Astrocyte of the spinal cord (primary cell): ENCODE measurements at places on chromosomes 7 and 10.

DNA sequence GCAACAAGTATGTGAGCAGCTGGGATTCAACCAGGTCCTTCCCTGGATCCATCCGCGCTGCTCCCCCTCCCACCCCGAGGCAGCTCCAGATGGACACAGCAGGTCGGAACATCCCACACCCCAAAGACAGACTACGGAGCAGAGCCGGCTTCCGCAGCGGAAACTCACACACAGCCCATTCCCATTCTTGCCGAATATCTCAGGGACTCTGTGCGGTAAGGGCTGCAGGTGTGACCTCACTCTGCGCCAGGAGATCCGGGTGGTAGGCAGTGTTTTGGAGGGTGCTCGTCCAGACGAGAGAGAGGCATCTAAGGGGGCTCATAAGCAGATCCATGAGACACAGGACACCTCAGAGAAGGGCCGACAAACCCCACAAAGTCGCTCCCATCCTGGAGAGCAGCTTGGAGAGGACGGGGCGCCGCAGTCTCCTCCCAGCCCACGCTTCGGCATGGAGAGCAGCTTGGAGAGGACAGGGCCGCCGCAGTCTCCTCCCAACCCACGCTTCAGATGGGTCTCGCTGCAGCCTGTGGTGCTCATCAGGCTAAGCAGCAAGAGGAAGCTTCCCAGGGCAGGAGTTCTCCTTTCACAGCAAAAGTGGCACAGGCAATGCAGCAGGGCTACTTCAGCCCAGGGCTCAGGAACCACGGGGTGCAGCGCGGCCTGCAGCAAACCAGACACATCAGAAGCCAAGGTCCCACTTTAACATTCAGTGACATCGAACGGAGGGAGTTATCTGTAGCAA is 179.9 kb downstream of the DIP2C start:
- DNase-seq = no peak

DNA sequence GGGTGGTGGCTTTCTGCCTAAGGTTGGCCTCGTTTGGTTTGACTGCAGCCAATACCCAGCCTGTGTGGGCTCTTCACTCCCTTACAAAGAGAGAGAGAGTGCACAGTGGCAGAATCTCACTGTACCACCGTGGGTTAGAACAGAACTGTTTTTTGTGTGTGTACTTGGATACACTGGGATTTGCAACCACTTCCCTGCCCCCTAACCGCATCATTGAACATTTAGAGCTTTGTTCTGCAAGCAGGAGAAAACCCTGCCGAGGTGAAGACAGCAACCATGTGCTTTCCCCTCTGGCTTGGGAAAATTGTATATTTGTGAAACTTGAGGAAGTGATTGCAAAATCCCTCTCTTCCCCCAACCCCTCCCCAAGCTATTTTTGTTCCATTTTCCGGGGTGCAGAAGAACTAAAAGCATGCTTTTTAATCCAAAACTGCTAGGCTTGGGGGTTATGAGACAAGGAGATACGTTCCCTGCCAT is 201.2 kb downstream of the TCF7L2 start:
- DNase-seq = no peak

GRCh38 chr7:44852590-44852989 is 4.7 kb upstream of the H2AZ2 start:
- no peak for DNase-seq

GRCh38 chr10:77909749-77910375 is 16.7 kb downstream of the DLG5 start:
- DNase-seq = peak; percentile 49

GRCh38 chr7:152000191-152000590 is 25.3 kb upstream of the GALNT11 start:
- no peak for DNase-seq

GRCh38 chr10:55233505-55233904 is 432.5 kb upstream of the PCDH15 start:
- DNase-seq = no peak

DNA sequence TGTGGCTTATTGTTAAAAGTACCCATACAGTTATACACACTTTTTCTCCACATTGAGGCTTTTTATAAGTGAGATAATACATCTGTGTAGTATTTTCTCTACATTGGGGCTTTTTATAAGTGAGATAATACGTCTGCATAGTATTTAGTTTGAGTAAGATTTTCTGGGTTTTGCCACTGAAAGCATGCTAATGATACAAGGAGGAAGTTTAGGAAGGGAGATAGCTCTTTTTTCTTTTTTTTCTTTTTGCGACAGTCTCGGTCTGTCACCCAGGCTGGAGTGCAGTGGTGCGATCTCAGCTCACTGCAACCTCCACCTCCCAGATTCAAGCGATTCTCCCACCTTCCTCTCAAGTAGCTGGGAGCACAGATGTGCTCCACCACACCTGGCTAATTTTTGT is 13.3 kb downstream of the FAM107B start:
- no peak for DNase-seq

DNA sequence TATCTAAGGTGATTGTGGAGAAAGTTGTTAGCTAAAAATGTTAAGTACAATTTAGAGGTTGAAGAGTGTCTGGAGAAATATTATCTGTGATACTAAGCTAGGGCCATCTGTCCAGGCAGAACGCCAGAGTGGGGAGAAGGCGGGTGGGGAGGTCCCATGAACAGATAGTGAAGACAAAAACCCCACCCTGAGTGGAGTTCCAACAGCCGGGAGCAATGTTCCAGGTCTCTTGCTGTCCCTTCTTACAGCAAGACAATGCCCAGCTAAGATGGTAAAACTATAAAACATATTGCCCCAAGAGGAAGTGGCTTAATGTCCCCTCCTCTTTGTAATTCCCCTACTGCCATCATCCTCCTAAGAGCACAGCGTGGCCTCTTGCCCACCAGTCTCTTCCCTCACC is 10.4 kb upstream of the IL15RA start:
- no peak for DNase-seq

- no peak for DNase-seq
These were observed 10.5 kb downstream of the ZNF282 start for GRCh38 chr7:149205690-149206381.

DNA sequence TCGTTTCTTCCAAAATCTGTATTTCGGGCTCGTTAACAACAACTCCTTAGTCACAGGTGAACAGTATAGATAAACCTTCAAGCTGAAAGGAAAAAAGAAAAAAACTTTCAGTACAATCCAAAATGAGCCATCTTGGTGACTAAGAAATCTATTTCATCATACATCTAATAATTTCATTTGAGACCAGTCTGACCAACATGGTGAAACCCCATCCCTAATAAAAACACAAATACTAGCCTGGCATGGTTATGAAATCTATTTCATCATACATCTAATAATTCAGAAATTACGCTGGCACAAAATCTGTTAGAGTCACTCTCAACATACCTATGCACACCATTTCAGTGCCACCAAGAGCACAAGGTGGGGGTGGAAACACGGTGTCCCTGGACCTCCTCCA is 8.8 kb downstream of the DCLRE1C start:
- no peak for DNase-seq

- no peak for DNase-seq
These were observed 38.7 kb downstream of the LAMB4 start for GRCh38 chr7:108091461-108091831.

DNA sequence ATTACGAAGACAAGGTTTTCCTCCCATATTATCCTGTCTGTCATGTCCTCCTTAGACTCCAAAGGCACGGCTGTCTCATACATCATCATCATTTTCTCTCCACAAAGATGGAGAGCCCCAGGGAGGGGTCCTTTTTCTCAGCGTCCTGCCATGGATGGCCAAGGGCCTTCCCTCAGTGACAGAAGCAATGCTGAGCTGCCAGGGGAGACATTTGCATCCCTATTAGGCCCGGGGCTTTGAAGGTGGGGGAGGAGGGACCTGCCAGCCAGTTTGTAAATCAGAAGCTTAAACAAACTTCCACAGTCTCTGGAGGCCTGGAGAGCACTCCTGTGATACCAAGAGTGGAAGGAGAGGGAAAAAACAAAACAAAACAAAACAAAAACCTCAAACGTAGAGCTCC is 112.4 kb upstream of the ADO start:
- DNase-seq = no peak

- DNase-seq = no peak
These were observed 25.4 kb downstream of the WIPF3 start for GRCh38 chr7:29831705-29832104.

DNA sequence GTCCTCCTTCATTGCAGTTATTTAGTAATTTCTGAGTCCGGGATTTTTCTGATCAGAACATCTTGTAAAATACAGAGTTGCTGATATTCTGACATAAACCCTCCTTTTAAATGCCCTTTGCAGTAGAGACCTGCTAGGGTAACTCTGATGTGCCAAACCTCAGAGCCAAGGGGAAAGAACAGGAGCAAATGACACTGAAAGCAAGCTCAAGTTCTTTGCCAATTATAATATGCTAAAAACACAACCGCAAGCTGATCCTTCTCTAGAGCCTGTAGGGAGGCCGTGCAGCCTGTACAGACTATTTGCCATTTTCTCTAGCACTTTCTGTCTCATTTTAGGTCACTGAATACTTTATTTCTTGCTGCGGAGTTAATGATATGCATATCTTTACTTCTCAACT is 240.4 kb downstream of the CAMK1D start:
- no peak for DNase-seq

- no peak for DNase-seq
These were observed 133.1 kb upstream of the SEMA3C start for GRCh38 chr7:81051811-81052413.

- no peak for DNase-seq
These were observed 26.5 kb downstream of the CDH23 start for GRCh38 chr10:71423250-71423649.

- DNase-seq = no peak
These were observed 18.4 kb upstream of the CCDC71L start for GRCh38 chr7:106679153-106679931.

DNA sequence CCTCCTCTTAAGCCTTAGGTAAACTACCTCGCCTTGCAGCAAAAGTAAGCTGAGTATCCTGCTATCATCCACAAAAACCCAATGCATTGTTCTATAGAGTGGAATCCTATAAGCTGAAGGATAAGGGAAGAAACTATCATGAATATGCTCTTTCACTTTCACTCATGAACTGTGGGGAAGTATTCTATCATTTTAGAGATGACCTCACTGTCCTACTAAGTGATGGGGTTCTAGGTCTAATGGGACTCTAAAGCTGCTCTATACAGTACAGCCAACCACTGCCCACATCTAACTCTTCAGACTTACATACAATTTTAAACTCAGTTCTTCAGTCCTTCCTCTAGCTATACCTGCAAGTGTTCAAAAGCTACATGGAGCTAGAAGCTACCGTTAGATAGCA is 16.2 kb downstream of the MKRN1 start:
- DNase-seq = no peak

- no peak for DNase-seq
These were observed 163.7 kb upstream of the PRPS1L1 start for GRCh38 chr7:18191341-18191740.

- no peak for DNase-seq
These were observed 48.5 kb downstream of the GNAT3 start for GRCh38 chr7:80463272-80463920.

DNA sequence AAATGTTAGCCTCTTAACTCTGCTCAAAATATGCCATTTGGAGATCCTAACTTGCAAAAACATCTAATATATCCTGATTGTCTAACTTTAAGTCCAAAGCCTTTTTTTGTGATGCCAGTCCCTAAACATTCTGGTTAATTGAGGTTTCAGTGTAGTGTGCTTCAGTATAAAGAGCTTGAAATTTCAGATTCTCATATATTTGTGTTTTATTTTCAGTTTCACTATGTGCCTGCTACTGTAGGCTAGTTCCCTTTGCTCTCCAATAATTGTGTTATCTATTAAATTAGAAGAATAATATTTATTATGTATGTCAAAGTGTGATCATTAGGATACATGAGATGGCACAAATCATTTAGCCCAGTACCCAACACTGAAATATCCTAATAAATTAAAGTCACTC is 1361.2 kb downstream of the XPNPEP1 start:
- no peak for DNase-seq

DNA sequence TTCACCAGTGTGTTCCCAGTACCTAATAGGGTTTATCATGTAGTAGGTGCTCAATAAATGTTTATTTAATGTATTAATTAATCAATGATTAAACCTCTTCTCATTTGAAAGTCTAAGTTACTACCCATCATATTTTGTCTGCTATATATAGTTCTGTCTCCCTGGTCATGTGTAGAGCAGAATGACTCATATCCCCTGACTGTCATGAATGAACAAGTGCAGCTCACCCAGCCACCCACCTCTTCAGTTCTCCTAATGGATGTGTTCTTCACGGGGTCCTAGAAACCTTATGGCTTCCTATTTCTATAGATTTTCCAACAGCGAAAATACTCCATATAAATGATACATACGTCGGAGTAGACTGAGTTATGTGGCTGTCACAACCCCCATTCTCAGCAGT is 64.5 kb downstream of the HIF1AN start:
- no peak for DNase-seq

DNA sequence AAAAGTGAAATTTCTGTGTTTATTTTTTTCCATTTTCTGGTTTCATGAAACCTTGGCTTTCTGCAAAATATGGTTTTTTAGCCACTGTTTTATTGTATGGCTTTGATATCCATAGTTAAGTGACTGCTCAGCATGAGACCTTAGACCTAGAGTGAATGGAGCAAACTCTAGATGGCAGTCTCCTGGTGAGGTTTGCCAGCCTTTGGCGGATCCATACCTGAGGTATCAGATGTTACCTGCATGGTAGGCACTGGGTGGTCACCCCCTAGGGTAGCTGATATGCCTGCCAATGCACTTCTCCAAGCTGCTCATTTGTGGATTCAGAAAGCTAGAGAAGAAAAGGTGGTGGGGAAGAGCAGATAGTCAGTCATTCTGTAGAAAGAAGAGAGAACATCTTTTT is 17.4 kb upstream of the FZD8 start:
- no peak for DNase-seq

DNA sequence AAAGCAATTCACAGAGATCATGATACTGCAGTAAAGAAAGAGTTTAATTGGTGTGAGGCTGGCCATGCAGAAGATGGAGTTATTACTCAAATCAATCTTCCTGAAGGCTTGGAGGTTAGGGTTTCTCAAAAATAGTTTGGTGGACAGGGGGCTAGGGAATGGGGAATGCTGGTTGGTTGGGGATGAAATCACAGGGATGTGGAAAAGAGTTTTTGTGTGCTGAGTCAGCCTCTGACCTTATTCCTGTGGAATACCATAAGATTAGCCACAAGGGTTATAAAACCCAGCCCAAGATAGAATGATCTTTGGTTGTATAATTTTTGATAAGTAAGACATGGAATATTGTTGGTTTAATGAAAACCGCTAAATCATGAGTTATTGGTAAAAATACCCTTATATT is 764.3 kb downstream of the TYW1 start:
- no peak for DNase-seq

DNA sequence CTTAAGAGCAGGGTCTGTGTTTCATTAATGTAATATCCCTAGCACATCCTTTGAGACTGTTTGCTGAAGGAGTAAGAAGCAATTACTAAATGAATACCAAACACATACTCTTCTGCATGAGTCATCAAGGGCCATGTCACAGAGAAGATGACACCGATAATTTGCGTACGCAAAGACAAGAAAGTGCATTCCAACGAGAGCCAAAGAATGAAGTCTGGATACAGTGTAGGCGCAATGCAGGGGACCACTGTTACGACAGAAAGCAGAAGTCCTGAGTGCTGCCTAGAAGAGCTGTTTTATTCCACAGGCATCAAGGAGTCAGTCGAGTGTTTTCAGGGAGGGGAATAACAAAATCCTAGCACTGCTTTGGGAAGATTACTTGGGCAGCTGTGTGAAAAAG is 62.7 kb downstream of the VPS41 start:
- no peak for DNase-seq

- peak; percentile 43 for DNase-seq
These were observed 22.2 kb upstream of the SRGN start for GRCh38 chr10:69065406-69066361.
